Dorsolateral prefrontal cortex (tissue), 122 donors: ENCODE measurements at places on chromosomes 2 and 18.

DNA sequence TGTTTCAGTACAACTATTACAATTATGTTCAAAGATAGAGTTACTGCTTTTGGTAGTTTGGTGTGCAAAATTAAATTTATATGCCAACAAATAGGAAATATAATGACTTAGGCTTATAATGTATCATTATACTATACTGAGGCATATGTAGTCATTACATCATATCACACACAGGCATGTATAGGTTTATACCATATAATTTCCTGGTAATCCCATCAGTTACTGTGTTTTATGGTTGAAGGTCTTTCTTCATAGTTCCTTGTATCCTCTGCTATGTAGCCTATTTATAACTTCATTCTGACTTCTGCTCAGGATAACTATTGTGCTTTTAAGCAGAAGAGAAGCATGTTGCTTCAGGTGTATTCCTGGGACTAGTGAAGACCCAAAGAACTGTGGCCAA lies 110.5 kb downstream of the ZNF407 start:
- no peak for DNase-seq

GRCh38 chr18:75830828-75831227 lies 403.3 kb upstream of the SMIM21 start:
- DNase-seq: no peak

DNA sequence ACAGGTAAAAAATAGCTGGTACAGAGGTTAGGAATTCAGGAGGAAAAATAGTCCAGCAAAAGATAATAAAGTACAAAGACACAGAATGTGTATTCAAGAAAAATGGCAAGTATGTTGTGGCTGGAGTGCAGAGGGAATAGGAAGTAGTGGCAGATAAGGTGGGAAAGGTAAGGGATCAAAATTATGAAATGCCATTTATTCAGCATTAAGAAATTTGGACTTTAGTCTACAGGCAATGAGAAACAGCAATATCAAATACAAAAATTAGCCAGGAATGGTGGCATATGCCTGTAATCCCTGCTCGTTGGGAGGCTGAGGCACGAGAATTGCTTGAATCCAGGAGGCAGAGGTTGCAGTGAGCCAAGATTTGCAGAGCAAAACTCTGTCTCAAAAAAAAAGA lies 10.3 kb downstream of the MMADHC start:
- no peak for DNase-seq

- no peak for DNase-seq
Observed at GRCh38 chr18:50715919-50716318, 103.9 kb downstream of the MRO start.

GRCh38 chr2:45622336-45623075 lies 11.4 kb upstream of the SRBD1 start:
- DNase-seq: no peak

- DNase-seq: no peak
Observed at GRCh38 chr18:12373116-12373770, 3.8 kb downstream of the AFG3L2 start.

GRCh38 chr18:34084635-34085034 lies 140.1 kb downstream of the NOL4 start:
- DNase-seq: no peak
